Anterior cingulate cortex (tissue), 58 donors: ENCODE measurements at places on chromosomes 7 and 10.

DNA sequence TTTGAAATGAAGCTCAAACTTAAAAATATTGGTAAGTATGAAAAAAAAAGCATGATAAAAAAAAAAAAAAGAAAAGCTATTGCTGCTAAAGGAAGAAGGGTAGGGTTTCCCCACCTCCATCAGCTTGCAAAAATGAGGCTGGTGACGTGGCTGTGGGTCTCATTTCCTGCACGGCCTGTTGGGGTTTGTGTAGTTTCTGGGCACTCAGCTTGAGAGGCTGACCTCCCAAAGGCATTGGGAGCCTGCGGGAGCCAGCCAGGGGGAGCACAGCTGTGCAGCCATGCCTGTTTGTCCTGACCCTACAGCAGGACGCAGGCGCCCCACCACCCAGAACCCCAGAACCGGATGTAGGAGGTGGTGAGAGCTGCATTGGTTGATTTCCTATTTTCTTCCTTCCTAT lies 48.8 kb upstream of the CARD11 start:
- DNase-seq = no peak

DNA sequence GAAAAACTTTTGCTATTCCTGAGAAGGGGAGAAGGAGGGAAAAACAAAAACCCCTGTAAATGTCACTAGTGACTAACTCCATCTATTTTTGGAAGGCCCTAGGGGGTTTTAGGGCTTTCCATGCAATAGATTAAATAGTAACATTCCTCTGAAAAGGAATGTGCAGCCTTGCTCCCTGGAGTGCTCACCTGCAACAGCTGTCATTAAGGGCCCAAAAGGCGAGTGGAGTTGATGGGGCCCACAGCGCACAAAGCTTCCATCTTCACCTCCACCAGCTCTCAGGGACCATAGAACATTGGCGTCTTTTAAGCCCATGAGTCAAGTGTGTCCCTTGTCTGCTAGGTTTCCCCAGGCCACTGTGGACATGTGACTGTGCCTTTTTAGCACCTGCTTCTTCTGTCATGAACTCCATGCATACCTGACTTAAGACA lies 58.0 kb upstream of the IL6 start:
- DNase-seq = no peak

- DNase-seq = no peak
These were observed 20.2 kb downstream of the DNAJB9 start for GRCh38 chr7:108589874-108590273.

DNA sequence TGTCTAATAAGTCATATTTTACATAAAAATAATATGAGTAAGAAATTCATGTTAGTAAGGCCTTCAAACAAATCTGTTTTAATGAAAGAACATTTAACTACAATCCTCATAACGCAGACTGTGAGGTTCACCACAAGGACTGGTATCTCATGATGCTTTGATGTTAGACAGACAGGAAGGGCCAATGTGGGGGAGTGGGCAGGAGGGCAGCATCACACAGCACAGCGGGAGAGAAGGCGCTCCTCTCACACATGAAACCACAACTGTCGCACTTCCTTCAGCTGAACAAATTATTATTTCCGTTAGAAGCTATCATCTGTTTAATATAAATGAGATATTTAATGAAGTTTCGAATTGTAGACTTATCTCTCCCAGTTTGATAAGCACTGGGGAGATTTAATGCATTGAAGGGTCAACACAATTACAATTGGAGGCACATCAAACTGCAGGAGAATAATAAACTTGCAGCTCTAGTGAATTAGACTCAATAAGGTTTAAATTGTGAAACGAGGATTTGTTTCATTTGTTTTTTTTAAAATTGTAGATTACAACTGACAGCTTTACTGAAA lies 466.1 kb downstream of the PARD3 start:
- DNase-seq = no peak

GRCh38 chr10:95440756-95441546 lies 120.2 kb downstream of the SORBS1 start:
- DNase-seq = no peak

DNA sequence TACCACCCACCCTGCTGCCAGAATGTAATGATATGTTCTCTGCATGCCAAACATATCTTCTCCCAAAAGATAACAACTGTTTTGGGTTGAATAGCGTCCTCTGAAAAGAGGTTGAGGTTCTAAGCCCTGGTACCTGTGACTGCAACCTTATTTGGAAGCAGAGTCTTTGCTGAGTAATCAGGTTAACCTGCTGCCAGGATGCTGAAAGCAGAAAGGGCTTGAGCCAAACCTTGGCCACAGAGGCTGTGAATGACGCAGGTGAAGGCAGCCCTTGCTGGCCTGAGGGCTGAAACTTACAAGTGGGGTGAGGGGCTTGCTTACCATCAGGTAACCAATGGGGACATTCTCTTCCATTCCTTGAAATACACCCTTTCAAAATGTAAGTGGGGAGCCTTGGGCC lies 151.8 kb upstream of the RHEB start:
- DNase-seq = no peak

- DNase-seq = no peak
These were observed at the start of gene TLX1 for GRCh38 chr10:101130984-101131961. Gene TLX1 (plus strand): TSS chr10:101131300. CDS start chr10:101131542, 242 bp downstream.

GRCh38 chr10:7481368-7481765 lies 70.5 kb upstream of the SFMBT2 start:
- no peak for DNase-seq

DNA sequence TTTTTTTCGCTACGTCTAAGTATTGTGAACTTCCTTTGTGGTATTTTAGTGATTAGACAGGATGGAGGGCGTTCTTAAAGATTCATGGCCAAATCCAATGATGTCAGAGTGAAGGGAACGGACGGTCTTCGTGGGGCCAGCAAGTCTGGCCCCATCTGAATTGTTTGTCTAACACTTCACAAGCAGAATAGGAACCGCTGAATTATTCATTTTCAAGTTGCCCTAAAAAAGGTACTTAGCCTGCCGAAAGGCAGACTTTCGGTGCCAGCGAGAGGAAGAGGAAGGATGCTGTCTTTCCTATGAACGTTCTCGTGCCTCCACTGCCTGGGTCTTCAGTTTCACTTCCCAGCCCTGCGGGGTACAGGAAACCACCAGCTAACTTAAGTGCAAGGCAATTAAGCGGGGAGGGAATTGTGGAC lies 145.7 kb upstream of the SH2B2 start:
- DNase-seq = no peak
